ENCODE measurements at places on chromosomes 16 and 17.

GRCh38 chr17:71922439-71922838 is 198.4 kb upstream of the SOX9 start:
- DNase-seq: no peak

- no peak for DNase-seq
Measured at GRCh38 chr16:84717484-84717883, 17.7 kb downstream of the USP10 start.

DNA sequence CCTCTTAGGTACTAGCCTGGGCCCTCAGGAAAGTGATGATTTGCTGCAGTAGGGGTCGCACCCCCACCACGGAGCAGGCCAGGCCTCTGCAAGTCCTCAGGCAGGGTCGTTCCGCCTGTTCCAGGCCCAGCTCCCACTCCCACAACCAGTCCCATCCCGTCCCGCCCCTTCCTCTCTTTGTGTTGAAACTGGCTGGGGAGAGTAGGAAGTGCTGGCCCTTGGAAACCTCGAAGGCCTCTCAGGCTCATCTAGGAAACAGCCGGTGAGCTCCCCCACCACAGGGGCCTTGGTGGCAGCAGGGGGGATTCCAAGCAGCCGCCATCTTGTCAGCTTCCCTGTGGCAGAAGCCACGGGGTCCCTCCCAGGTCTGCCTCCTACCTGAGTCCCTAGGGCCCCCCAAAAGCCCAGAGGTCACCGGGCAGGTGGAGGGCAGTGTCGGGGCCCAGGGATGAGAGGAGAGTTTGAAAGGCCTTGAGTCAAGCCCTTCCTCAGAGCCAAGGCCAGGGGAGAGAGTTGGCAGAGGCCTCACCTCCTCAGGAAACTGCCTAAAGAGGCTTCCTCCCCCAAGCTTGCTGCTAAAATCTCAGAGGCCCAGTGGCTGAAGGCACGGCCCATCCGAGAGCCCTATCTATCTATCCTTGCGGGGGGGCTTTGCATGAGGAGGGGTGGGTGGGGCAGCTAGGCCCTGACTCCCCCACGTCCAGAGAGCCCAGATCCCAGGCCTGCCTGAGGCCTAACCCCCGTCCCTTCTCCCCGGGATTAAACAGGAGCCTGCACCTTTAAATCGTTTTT is 22.2 kb downstream of the MMP15 start:
- no peak for DNase-seq

DNA sequence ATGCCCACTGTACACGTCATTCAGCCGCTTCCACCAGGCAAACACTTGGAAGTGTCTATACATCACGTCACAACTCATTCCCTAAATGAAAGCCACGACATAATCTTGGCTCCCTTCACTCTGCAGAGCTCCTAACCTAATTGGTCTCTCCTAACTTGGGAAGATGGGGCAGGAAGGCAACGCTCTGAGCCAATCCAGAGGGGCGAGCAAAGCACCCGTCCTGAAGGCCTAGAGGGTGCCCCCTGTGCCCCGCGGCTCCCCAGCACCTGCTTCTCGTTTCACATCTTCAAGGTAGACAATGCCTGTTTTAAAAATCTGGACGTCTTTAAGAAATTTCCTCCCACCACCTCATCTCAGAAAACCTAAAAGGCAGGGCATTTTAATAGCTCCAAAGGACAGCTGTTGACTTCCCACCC is 1.0 kb downstream of the CSNK2A2 start:
- DNase-seq: no peak

- no peak for DNase-seq
Measured at GRCh38 chr17:77608431-77608830, 350.1 kb upstream of the TNRC6C start.

- DNase-seq: no peak
Measured at GRCh38 chr17:16371742-16372141, 9.1 kb upstream of the UBB start.

- DNase-seq: no peak
Measured at GRCh38 chr17:77286641-77287431, 146.1 kb downstream of the SEC14L1 start.

- DNase-seq: no peak
Measured at GRCh38 chr16:78242239-78242630, 142.8 kb downstream of the WWOX start.

DNA sequence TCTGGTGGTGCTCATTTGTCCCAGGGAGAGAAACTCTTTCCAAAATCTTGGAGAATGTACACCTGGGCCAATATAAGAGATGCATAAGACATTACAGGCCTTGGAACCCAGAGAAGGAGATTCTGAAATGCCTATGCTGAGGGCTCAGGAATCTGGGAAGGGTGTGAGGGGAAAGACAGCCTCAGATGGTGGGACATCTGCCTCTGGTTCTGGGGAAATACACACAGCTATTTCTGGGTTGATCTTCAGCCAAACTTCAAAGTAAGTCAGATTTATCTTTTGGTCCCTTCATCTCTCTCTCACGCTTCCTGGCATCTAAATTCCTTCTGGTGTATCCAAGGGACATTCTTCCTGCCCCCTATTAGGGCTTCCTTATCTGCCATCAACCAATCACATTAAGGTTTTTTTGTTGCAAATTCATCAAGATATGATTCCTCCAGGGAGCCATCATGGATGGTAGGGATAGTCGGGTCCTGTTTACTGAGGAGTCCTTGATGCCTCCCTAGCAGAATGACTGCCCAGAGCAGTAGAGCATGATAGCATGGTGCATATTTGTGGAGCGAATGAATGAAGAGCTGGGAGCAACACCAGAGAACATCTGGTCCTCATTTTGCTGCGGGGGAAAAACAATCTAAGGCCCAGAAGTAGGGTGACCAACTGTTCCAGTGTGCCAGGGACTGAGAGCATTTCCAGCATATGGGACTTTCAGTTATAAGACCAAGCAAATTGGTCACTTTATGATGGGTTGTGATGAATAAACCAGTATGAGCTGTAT is 35.7 kb upstream of the DYNLL2 start:
- no peak for DNase-seq

DNA sequence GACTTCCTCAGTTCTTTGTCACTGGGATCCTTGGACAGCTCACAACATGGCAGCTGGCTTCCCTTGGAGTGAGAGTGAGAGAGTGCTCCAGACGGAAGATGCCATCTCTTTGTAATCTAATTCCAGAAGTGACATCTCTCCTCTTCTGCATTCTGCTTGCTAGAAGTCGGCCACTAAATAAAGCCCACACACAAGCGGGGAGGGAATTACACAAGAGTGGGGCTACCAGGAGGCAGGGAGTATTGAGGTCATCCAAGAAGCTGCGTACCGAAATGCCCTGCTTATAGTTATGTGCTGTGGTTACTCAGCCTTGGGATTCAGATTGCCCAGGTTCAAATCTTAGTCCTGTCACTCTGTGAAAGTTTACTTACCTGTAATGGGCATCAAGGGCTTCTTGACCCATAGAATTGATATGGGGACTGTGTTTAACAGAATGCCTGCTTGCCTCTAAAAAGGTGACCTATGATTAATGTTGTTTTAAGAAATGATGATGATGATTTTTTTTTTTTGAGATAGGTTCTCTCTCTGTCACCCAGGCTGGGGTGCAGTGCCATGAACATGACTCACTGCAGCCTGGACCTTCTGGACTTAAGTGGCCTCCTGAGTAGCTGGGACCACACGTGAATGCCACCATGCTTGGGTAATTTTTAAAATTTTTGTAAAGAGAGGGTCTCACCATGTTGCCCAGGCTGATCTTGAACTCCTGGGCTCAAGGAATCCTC is 120.9 kb upstream of the HS3ST2 start:
- no peak for DNase-seq

DNA sequence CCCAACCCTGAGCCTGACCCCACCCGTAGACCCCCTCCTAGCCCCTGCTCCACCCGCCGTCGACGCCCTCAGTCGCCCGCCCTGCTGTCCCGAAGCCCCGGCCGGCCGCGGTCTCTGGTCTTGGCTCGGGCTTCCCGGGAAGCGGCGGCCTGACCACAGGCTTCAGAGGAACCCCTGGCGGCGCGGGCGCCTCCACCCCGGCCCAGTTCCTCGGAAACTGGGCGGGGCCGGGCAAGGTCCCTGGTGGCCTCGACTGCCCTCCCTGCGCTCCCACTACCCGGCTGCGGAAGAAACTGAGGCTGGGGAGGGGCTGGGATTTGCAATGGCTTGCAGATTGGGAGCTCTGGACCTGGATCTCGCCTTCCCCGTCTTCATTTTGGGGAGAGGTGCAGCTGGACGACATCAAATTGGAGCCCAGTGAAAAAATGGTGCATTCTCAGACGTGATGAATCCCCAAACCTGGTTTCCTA is 692 bp upstream of the SOCS1 start:
- no peak for DNase-seq

- DNase-seq: no peak
Measured at GRCh38 chr16:10753670-10754069, 10.0 kb downstream of the NUBP1 start.

- DNase-seq: no peak
Measured at GRCh38 chr16:48459167-48459566, 74.0 kb upstream of the SIAH1 start.

DNA sequence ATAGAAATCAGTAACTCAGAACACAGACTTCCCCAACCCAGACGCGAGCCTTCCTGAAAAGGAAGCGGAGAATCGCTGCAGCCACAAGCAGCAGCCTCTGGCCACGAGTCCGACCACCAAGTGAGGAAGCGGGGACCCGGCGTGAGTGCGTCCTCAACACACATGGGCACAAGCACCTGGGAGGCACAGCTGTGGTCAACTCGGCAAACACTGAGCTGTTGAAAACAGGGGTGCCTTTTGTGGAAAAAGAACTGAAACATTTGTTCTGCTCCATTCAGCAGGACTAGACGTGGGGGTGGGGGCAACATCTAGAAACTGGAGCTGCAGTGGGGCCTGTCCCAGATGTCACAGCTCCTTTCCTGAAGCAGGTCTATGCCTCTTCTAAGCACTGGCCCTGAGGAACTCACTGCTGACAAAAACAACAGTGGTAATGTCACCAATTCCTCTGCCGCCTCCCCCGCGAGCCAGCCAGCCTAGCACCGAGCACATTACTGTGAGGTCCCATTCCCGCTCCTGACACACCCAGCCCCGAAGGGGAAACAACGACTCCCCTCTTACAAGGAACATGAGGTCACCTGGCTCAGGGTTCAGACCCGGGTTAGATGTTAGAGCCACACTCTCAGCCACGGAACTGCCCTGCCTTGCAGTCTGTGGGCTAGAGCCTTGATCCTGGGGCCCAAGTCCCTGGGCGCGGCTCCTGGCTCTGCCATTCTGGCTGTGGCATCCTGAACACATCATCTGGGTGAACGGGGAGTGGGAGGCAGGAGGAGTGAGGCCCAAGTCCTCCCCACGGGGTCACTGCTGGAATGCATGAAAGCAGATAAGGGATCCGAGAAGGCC is 29.0 kb downstream of the KDM8 start:
- DNase-seq: no peak

GRCh38 chr17:38851434-38851833 is 2.1 kb downstream of the RPL23 start:
- no peak for DNase-seq

DNA sequence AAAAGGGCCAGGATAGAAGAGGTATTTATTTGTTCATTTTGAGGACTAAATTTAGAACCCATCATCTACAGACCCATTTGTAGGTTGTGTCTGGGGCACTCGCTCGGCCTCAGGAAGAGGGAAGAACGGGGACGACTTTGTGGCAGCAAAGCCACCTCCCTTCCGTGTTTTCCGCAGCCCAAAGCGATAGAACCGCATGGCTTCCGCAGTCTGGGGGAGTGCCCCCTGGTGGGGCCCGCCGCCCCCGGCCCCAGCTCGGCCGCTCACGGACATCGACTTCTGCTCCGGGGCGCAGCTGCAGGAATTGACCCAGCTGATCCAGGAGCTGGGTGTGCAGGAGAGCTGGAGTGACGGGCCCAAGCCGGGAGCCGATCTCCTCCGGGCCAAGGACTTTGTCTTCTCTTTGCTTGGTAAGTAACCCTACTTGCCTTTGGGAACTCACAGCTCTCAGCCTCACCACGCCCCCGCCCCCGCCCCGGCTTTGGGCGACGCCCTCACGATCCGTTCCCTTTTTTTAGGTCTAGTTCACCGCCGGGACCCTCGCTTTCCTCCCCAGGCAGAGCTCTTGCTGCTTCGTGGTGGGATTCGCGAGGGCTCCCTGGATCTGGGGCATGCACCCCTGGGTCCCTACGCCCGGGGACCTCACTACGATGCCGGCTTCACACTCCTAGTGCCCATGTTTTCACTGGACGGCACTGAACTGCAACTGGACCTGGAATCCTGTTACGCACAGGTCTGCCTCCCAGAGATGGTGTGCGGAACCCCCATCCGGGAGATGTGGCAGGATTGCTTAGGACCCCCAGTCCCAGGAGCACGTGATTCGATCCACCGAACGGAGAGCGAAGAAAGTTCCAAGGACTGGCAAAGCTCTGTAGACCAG is 681 bp downstream of the TMEM102 start:
- peak; percentile 41 for DNase-seq

GRCh38 chr17:32161506-32162365 is 19.4 kb downstream of the RHOT1 start:
- DNase-seq: no peak

Data from stimulated activated CD8-positive, alpha-beta memory T cell treated with anti-CD3 and anti-CD28 coated beads, Interleukin-12 subunit alpha, Interleukin-12 subunit beta, amount 100 ng/mL, for 4 hours (primary cell).